Iris pigment epithelial cell (primary cell): ENCODE measurements at places on chromosomes 3 and 15.

GRCh38 chr3:71080517-71081083, 502.9 kb downstream of the FOXP1 start:
- no peak for DNase-seq

- peak; percentile 40 for DNase-seq
Observed at GRCh38 chr15:56835718-56836171, 82.7 kb upstream of the TCF12 start.

DNA sequence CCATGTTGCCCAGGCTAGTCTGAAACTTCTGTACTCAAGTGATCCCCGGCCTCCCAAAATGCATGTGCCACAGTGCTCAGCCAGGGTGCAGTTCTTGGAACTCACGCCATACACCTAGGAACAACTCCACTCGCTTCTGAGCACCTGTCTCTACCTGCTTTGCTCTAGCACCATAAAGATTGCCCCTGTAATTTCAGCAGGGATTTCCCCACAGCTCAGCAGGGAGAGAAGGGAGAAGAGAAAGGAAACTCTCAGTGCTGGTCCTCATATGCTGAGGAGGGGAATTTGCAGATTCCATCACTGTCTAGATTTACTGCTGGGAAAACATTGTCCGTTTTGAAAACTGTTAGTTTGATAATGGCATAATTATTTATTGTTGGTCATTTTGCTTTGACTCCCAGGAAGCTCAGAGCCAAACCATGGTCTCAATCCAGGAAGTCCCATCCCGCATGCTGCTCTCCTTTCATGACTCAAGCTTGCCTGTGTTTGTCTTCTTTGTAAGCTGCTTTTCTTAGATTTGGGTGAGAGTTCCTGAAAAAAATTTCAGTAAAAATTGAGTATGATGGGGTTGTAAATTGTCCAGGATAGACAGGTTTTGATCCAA, 24.2 kb downstream of the TRIM71 start:
- DNase-seq, result no peak

DNA sequence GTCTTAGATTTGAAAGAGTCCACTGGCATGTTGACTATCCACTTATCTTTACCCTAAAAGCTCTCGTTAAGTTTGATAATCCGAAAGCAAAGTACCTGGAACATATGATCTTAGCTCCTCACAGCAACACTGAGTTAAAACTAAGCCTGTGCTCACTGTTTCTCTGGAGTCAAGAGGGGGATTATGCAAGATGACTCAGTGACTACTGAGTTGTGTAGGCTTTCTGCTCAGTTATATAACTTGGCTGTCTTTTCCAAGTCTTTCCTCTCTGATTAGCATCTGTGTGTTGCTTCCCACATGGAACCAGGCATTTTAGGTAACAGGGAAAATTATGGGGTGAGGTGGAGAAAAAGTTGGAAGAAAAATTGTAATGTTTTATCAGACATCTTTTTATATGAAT, 31.2 kb upstream of the MYO5C start:
- DNase-seq, result peak; percentile 73

GRCh38 chr3:42535981-42536784, 33.7 kb downstream of the VIPR1 start:
- DNase-seq, result peak; percentile 26

GRCh38 chr3:55494976-55495375, 7.9 kb upstream of the WNT5A start:
- DNase-seq, result no peak

DNA sequence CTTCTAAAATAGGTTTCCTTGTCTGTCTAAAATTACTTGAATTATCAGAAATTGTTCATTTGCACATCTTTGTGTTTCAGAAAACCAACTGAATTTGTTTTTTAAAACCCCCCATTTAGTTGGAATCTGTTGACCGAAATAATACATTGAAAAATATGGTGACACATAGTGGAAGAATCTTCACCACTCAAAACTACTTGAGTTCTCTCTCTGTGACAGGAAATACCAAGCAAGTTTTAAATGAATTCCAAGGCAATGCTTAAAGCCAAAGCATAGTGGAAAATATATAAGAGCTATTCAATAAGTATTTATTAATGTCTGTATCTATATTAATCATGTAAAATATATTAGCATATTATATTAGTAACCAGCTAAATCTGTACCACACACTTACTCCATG, 224.9 kb upstream of the COL8A1 start:
- peak; percentile 84 for DNase-seq

- DNase-seq, result no peak
Observed at GRCh38 chr3:56456117-56456516, 12.2 kb downstream of the ERC2 start.

DNA sequence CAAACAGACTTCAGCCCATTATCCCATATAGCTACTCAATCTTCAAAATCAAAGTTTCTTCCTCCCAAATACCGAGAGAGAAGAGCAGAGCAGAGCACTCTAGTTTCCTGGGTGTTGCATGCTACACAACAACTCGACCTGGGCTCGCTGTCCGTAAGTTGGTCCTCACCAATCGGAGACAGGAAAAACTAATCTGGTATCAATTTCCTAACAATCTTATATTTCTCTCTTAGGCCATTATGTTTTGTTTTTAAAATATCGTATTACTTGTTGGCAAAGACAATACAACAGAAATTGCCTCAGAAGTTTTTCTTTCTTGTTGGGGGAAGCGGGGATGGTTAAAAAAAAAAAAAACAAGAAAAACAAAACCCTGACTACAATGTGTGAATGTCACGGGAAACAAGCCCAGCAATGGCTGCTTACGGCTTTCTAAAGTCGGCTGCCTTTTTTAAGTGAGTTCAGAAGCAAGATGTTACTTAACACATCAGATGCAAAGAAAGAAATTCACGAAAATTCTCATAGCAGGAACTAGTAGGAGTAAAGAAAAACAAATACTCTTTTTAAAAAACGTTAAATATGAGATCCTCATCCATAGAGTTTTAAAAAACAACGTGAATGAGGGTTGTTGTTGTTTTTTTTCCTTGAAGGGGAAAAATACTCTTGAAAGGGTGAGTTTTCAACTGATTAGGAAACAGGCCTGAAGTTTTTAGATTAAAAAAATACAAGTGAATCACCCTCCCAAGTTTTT, 1.9 kb downstream of the VGLL4 start:
- peak; percentile 81 for DNase-seq

DNA sequence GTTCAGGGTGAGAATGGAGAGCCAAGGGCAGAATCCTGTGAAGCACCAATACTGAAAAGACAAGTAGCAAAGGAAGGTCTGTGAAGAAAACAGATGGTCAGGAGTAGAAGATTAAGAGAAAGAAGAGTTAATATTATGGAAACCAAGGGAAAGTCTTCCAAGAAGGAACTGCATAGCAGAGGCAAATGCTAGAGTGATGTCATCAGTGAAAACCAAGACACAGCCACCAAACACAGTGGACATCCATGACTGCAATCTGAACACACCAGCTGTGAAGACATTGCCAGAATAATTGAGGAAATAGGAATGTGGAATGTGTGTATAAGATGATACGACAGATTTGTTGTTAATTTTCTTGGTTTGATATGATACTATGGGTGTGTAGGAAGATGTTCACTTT, 26.8 kb upstream of the ZBTB38 start:
- DNase-seq, result no peak

GRCh38 chr3:178479860-178480259, 56.4 kb upstream of the KCNMB2 start:
- no peak for DNase-seq

GRCh38 chr3:36846406-36846805, 82.1 kb upstream of the DCLK3 start:
- no peak for DNase-seq
